ENCODE measurements at places on chromosomes 1 and 21. TPM values are rescaled to one million over a fixed set of nuclear protein-coding genes. Genes with fewer than 3 reads are reported as not detected.

- DNase-seq: no peak
Observed at GRCh38 chr1:2801535-2802291, at the start of gene TTC34. Gene TTC34 (minus strand): TSS chr1:2801693. CDS start chr1:2800827, 866 bp downstream.

GRCh38 chr21:25967901-25968438 is 202.6 kb downstream of the APP start:
- DNase-seq: no peak

Gene NECTIN4
- not detected for polyA plus RNA-seq

- DNase-seq: peak; percentile 74
Observed at GRCh38 chr21:37658817-37659458, 257.3 kb downstream of the KCNJ6 start.

Gene POLR3GL
- polyA plus RNA-seq: 13.2 TPM

GRCh38 chr1:206633708-206634121 is 1.6 kb upstream of the DYRK3 start:
- peak; percentile 81 for DNase-seq

GRCh38 chr1:61042466-61043009 is 39.8 kb upstream of the NFIA start:
- no peak for DNase-seq

Gene SLC2A5
- polyA plus RNA-seq: 0.31 TPM

DNA sequence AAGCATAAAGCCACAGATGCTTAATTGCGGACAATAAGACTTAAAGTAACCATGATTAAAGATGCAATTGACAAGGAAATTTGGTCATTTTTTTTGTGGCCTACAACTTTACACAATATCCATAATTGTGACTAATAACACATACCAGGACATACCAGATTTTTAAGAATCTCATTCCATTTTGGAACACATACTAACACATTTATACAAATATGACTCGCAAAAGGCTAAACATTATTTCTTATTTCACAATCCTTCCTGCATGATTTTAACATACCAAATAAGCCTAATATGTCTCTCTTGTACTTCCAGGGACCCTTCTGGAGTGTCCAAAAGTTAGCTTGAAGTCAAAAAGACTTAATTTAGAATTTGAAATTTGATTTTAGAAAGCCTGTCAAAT is 48.8 kb downstream of the DR1 start:
- DNase-seq: no peak

- DNase-seq: no peak
Observed at GRCh38 chr21:41604583-41605041, 96.7 kb upstream of the TMPRSS2 start.

Gene KRTAP13-3
- not detected for polyA plus RNA-seq

Measured in BJ (cell line).